ENCODE measurements at places on chromosomes 13 and 19.

- DNase-seq, result no peak
Measured at GRCh38 chr19:32924200-32924599, 47.6 kb downstream of the CEP89 start.

DNA sequence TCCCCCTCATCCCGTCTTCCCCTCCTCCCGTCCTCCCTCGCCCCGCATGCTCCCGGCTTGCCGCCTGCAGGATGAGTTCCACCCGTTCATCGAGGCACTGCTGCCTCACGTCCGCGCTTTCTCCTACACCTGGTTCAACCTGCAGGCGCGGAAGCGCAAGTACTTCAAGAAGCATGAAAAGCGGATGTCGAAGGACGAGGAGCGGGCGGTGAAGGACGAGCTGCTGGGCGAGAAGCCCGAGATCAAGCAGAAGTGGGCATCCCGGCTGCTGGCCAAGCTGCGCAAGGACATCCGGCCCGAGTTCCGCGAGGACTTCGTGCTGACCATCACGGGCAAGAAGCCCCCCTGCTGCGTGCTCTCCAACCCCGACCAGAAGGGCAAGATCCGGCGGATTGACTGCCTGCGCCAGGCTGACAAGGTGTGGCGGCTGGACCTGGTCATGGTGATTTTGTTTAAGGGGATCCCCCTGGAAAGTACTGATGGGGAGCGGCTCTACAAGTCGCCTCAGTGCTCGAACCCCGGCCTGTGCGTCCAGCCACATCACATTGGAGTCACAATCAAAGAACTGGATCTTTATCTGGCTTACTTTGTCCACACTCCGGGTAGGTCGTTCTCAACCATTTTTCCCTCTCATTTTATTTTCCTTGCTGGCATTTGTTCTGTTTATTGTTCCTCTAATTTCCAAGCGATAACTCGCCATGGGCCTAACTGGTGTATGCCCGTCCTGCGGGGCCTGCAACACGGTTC, 29.8 kb downstream of the NFIX start:
- no peak for DNase-seq

DNA sequence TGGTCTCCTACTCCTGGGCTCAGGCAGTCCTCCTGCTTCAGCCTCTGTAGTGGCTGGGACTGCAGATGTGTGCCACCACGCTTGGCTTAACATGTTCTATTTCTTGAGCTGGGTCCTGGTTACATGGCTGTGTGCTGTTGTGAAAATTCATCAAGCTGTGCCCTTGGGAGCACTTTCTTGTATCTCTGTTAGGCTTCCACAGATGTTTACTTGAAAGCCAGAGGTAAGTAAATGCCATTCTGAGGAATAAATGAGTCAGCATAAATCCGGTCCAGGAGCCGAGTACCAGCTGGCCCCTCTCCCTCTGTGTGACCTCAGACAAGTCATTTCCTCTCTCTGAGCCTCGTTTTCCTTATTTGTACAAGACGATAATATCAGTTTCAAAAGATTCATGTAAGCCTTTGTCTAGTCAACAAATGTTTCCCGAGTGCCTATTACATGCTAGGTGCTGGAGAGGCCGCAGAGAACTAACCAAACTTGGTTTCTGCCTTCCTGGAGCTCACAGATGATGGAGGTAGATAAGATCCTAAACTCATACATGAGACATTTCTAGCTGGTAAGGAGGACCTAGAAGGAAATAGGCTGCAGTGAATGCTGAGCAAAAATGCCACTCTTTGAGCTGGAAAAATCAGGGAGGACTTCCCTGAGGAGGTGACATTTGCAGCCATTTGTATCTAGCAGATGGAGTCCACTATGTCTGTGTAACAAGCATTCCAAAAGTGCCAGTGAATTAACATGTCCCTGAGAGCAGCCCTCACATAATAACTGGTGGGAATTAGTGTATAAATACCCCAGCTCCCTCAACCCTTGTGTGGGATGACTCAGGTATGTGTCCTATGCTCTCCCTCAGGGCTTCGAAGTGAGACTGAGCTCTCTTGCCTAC, 2.7 kb upstream of the RASAL3 start:
- no peak for DNase-seq

- no peak for DNase-seq
Measured at GRCh38 chr13:100090861-100091260, 2.0 kb downstream of the PCCA start.

GRCh38 chr19:1566392-1567115, 1.6 kb downstream of the MEX3D start:
- no peak for DNase-seq

DNA sequence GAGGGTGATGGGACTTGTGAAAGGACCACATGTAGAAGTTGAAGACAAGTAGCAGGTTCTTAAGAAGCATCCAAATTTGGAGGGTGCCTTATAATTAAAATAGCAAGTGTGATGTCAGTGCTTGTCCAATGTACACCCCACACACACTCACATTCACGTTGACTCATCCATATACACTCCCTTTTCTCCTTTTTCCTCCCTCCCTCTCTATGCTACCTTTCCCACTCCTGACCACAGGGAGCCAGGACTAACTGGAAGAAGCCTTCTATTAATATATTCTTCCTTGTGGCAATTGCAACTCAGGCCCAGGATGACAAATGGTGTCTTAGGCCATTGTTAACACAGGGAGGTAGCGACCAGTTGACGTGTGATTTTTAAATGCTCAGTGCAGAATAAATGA, 16.3 kb upstream of the GPR183 start:
- DNase-seq, result no peak

- no peak for DNase-seq
Measured at GRCh38 chr19:45514376-45515051, 7.2 kb downstream of the VASP start.

DNA sequence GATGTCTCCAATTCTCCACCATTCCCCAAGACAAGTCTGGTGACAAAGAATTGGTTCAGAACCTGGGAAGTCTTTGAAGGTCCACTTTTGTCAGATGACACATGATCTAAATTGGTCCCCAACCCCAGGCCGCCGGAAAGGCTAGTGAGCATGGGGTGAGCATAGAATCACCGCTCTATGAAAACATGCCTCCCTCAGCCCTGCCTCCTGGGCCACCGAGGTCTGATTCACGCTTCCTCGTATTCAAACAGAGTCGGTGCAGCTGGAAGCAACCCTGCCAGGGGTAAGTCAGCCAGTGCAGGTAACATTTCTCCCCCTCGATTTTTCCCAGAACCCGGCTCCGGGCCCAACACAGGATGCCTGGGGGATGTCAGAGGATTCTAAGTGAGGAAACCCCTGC, 33.9 kb upstream of the KLF2 start:
- no peak for DNase-seq

GRCh38 chr13:41973247-41973741, 12.4 kb upstream of the VWA8 start:
- DNase-seq, result no peak

- peak; percentile 37 for DNase-seq
Measured at GRCh38 chr13:93624311-93624777, 397.7 kb downstream of the GPC6 start.

DNA sequence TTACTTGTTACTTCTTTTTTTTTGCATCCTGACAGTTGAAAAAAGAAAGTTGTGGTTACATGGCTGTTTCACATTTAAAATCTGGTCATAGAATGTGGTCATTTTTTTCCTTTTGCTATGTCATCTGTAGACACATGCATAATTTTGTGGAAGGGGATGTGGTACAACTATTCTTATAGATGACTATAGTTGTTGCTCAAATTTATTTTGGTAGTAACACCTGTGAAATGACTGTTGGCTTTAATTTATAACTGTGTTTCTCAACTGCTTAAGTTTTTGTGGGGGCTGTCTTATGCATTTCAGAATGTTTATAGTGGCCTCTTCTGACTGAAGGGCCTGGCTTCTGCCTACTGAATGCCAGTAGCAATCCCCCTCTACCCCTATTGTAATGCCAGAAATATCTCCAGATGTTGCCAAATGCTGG, 130.5 kb downstream of the PAN3 start:
- DNase-seq, result no peak

DNA sequence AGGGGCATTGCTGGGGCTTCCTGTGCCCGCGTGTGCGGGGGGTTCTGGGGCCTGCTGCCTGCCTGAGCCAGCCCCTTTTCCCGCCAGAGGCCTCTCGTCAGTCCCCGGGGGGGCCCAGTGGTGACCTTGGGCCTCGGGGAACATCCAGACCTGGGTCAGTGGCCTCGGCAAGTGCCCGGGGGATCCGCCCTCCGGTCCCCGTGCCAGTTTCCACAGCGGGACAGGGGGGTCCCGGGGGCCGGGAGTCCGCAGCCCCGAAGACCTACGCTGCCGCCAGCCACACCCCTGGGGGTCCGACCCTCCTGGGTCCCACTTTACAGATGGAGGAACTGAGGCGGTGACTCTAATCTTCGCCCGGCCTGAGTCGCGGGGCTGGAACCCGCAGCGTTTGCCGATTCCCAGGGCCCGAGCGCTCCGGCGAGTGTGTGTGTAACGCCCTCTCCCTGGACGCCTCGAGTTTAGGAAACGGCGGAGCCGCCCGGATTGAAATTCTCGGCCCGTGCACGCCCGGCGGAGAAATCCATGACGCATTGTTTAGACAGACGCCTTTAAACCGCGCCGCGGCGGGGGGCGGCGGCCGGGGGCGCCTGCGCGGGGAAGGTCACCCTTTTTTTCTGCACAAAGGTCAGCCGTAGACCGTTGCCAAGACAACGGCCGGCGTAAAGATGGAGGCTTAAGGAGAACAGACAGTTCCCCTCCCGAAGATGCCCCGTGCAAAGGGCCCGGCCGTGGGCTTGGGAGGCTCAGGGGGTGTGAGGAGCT, 39.3 kb downstream of the EFNA2 start:
- peak; percentile 71 for DNase-seq

DNA sequence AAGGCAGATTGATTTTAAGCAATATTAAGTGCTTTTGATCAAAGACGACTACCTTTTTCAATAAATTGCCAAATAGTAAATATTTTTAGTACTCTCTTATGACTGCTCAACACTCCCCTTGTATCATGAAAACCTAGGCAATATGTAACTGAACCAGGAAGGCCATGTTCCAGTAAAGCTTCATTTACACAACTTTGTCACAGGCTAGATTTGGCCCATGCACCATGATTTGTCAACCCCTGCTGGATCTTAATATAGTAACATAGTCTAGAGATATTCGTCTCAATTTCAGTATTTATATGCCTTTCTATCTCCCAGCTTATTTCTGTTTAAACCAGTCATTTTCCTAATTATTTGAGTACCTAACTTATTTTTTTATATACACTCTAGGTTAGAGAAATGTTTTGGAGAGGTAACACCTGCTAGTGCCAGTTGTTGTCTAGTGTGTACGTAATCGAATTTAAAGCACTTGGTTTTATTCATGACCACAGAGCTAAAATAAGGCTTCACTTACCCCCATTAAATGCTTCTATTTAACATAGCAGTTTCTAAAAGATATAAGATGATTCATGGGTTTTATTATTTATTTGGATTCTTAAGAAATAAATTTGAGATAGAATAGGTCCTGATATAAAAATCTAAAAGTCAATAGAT, 21.0 kb downstream of the TPP2 start:
- no peak for DNase-seq

- no peak for DNase-seq
Measured at GRCh38 chr19:5621311-5621944, 1.1 kb downstream of the SAFB2 start.

GRCh38 chr19:7238051-7238450, 56.2 kb downstream of the INSR start:
- DNase-seq, result no peak

- DNase-seq, result no peak
Measured at GRCh38 chr19:12783291-12783848, 7.9 kb upstream of the JUNB start.

DNA sequence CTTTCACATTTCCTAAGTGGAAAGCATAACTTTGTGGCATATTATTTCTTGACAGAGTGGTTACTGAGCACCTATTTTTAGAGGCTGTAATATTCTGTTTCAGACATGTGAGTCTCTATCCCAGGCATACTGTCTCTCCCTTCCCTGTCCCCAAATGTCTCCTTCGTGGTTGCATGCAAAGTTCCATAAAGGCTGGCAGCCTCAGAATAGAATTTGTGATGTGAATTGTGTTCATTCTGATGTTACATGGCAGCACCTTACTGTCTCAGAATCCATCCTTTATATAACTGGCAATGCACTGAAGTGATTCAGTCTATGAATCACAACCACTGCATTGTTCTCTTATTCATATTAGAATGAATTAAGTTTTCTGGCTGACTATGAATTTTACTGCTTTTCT, 89.0 kb upstream of the SLC7A1 start:
- DNase-seq, result no peak

GRCh38 chr13:26719356-26719945, 41.1 kb downstream of the GPR12 start:
- peak; percentile 16 for DNase-seq

DNA sequence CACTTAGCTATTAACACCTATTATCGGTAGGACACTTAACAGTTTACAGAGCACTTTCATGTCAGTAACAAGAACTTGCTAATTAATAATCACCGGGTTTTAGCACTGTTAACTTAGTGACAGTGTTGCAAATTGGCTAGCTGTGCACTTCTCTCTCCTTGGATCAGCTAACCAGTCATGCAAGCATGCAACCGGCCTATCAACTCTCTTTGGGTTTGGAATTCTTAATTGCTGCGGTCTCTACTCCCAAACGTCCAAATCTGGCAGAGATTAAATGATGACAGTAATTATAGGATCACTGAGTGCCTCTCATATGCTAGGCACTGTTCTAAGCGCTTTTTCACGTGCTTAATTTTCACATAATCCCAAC, 1.2 kb downstream of the EPS15L1 start:
- DNase-seq, result no peak

GRCh38 chr19:51508059-51508733, 6.6 kb upstream of the SIGLEC12 start:
- DNase-seq, result no peak

- DNase-seq, result no peak
Measured at GRCh38 chr13:59658027-59658737, 505.5 kb downstream of the DIAPH3 start.

DNA sequence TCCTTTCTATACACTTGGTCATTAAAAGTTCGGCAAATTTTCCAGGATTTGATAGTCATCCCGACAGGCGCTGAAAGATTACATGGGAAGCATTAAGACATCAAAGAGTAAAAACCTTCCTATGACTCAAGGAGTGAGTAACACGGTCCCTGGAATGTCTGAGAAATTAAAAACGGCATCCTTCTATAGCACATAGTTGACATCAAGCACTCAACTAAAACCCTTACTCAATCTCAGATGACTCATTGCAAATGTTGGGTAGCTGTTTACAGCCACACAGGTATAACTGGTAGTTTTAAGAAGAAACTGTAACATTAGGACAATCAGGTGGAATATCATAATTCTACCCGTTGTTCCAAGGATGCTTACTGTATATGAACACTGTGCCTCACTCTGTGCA, 6.4 kb upstream of the LGALS13 start:
- no peak for DNase-seq

- DNase-seq, result no peak
Measured at GRCh38 chr13:42750794-42751193, 30.6 kb upstream of the FAM216B start.

- peak; percentile 95 for DNase-seq
Measured at GRCh38 chr19:49118565-49119410, at the start of gene C19orf73. Gene C19orf73 (minus strand): TSS chr19:49119143. CDS start chr19:49119022, 121 bp downstream.

GRCh38 chr13:80361883-80362327, 21.0 kb upstream of the SPRY2 start:
- no peak for DNase-seq
